ENCODE measurements at places on chromosomes 3 and 15. TPM values are rescaled to one million over a fixed set of nuclear protein-coding genes. Genes with fewer than 3 reads are reported as not detected.

The ATP2C1 gene
- total RNA-seq, result 48.8 TPM

GRCh38 chr15:92418864-92419263 lies 25.2 kb downstream of the ST8SIA2 start:
- DNase-seq, result no peak

- DNase-seq, result no peak
Observed at GRCh38 chr3:139933766-139934165, 1.2 kb upstream of the CLSTN2 start.

DNA sequence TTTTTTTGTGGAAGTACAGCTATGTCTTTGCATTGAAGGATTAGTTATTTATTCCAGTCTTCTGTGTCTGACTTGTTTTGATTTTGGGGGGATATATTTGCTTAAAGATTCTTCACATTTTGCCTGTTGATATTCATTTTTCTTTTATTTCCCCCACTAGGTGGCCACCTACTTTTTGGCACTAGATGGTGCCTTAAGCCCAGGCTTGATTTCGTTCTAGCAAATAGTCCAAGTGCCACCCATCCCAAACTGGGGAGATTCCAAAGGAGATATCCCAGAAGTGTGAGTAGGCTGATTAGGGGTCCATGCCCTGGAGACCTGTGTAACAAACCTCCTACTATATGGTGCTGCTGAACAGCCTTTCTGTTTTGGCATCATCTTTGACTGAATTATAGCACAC lies 80.0 kb upstream of the SPATA16 start:
- DNase-seq, result no peak

The GP9 gene
- total RNA-seq, result not detected

DNA sequence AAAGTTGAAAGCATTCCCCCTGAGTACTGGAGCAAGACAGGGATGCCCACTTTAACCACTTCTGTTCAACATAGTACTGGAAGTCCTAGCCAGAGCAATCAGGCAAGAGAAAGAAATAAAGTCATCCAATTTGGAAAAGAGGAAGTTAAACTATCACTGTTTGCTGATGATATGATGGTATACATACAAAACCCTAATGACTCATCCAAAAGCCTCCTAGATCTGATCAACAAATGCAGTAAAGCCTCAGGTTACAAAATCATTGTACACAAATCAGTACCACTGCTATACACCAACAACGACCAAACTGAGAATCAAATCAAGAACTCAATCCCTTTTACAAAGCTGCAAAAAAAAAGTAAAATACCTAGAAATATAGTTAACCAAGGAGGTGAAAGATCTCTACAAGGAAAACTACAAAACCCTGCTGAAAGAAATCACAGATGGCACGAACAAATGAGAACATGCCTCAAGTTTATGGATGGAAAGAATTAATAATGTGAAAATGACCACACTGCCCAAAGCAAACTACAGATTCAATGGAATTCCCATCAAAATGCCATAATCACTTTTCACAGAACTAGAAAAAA lies 40.3 kb downstream of the RPL39L start:
- DNase-seq, result no peak

The ZNF80 gene
- 1.3 TPM for total RNA-seq

DNA sequence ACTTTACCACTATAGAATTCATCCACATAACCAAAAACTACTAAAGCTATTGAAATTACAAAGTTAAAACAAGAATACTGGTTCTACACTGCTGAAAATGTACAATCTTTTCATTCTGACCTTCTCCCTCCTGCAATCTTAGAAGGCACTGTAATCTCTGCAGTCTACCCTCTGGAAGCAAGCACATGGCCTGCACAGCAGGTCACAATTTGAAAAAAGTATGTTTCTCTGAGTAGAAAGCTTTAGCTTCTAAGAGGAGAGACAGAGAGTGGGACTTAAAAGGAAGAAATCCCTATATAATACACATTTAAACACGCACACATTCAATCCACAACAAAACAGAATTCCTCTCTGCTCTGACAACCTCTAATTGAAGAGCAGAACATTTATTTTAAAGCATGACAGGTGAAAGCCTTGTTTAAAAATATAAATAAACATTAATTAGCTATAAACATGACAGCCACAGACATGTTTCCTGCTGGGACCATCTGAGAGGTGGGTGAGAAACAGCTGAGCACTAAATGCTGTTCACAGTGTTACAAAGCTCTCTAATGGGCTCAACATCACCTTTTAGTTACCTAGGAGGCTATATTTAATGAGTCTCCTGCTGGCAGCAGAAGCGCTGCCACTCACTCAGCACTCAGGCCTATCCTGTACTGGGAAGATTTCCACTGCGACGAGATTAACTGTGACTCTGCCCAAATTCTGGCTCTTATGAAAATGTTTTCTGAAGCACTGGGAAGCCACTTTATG lies 447.4 kb downstream of the AGBL1 start:
- DNase-seq, result no peak

DNA sequence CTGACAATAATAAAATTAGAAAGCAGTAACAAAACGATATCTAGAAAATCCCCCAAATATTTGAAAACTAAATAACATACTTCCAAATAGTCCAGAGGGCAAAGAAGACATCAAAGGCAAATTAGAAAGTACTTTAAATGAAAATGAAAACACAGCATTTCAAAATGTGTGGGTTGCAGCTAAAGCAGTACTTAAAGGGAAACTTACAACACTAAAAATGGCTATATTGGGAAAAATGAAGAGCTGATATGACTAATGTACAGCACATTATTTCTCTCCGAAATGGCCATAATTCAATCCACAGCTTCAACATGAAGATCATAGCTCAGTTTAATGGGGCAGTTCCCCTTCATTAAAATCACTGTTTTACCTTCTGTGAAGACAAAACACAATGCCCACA lies 71.9 kb downstream of the FBXL22 start:
- no peak for DNase-seq

DNA sequence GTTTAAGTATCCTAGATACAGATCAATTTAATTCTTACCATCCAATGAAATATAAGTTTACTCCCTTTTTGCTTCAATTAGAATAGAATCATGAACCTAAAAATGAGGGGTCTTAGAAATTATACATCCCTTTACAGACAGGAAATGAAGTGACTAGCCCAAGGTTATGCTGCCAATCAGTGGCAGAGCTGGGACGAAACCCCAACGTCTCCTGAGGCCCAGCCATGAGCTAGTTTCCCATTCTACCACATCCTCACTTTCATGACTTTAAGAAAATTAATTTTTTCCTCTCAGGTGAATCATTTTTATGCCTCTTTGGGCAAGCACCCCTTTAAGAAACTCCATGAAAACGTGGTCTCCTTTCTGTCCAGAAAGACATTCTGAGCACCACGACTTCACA lies 11.2 kb downstream of the LRIG1 start:
- peak; percentile 22 for DNase-seq

GRCh38 chr15:98727115-98728040 lies 79.0 kb downstream of the IGF1R start:
- DNase-seq, result no peak

- DNase-seq, result no peak
Observed at GRCh38 chr3:186814100-186814499, 7.8 kb upstream of the RFC4 start.

DNA sequence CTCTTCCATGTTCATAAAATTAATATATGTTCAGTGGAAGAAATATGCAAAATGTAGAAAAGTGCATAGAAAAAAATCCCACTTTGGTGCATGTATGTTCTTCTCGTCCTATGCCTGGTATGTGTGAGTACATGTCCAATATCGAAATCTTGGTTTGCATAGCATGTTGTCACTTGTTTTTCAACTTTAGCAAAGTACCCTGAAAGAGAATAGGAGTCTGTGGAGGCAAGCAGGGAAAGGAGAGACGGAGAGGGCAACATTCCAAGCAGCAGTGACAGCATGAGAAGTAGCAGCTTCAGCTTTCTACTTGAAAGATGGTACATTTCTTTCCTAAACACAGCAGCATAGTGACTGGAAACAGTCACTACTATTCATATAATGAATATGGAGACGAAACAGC lies 56.8 kb upstream of the CACNA2D3 start:
- DNase-seq, result no peak

- no peak for DNase-seq
Observed at GRCh38 chr15:64389036-64389435, 1.4 kb downstream of the TRIP4 start.

GRCh38 chr3:68123231-68123630 lies 468.8 kb upstream of the SUCLG2 start:
- no peak for DNase-seq

The CKMT1B gene
- 0.92 TPM for total RNA-seq

DNA sequence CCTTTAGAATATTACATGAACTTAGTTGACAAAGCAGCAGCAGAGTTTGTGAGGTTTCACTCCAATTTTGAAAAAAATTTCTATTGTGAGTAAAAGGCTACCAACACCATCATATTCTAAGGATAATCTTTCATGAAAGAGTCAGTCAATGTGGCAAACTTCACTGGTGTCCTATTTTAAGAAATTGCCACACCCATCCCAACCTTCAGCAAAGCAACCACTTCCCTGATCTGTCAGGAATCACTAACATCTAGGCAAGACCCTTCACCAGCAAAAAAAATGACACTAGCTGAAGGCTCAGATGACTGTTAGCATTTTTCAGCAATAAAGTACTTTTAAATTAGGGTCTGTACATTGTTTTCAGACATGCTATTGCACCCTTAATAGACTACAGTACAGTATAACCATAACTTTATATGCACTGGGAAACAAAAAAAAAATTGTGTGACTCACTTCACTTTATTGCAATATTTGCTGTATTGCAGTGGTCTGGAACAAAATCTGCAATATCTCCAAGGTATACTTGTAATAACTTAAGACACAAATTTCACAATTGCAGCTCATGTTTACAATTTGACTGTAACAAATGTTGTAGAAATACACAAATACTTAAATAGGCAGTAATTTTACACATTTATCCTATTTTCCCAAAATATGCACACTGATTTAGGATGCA lies 38.9 kb upstream of the ALCAM start:
- DNase-seq, result no peak

The RRP9 gene
- 74.0 TPM for total RNA-seq

DNA sequence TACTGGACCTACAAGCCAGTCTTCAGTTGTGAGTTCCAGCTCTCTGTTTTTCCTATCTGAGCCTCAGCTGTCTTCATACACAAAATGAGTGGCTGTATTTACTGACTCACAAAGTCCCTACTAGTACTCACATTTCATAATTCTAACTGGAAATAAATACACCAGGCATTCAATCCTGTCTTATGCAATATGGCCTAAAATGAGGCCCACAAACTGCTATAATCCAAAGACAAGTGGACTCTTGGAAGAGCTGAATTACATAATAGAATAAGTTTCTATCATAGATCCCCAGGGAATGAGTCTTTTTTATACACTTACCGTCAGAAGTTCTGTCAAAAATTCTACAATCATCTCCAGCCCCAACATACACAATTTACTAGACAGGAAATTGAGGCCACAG lies 211.9 kb downstream of the LRRN1 start:
- DNase-seq, result no peak

The THRB gene
- not detected for total RNA-seq

The INSYN1 gene
- total RNA-seq, result not detected

- no peak for DNase-seq
Observed at GRCh38 chr15:69535101-69535638, 82.6 kb downstream of the RPLP1 start.

The LTF gene
- total RNA-seq, result not detected

DNA sequence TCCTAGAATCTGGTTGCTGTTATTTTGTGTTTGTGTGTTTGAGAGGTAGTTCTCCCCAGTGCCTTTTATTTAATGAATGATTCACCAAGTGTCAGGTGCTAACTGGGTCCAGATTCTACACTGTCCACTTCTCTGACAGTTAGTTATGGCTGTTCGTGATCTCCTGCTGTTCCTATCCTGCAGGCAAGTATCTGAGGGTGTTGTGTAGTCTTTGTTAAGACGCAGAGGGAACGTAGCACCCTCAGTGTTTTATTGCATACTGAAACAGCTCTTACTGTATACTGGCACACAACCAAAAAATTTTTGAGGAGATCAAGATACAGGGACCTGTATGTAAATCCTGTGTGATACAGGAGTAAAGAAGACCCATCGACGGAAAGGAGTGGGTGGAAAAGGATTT lies 1271.3 kb downstream of the ROBO1 start:
- no peak for DNase-seq

The HTD2 gene
- 10.1 TPM for total RNA-seq

DNA sequence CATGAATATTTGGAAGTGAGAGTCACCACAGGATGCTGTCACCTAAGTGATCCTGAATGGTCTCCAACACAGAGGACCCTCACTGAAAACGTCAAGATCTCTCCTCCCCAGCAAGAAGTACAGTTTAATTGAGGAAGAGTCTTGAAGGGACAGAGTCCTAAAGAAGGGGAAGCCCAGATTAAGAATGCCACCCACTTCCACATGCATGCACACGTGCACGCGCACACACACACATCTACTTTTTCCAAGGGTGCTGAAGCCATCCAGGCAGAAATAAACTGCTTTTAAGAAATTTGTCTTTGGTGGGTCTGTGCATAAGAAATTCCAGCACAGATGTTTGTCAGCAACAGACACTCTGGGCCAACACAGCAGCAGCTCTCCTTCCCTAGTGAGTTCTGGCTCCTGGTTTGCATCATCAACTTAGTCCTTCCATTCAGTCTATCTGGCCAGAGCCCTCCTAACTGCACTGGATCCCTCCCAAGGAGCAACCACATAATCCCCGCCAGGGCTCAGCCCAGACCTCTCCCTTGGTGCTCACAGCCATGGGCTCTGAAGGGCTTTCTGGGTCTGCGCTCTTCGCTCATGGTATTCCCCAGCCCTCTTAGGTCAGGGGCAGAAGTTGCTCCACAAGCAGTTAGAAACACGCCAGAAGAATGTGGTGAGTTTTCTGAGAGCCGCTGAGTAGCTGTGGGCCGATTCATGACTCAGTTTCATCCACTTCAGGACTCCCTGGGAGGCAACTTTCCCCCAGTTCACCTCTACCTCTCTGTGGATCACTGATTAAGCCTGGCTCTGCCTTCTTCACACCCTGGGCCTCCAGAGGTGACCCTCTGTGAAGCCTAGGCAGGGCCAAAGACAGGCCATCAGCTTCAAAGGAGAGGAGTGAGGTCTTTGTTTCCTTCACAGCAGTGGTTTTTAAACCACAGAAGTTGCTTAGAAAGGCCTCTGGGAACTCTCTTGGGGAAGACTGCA lies 132.6 kb upstream of the LIPC start:
- no peak for DNase-seq

DNA sequence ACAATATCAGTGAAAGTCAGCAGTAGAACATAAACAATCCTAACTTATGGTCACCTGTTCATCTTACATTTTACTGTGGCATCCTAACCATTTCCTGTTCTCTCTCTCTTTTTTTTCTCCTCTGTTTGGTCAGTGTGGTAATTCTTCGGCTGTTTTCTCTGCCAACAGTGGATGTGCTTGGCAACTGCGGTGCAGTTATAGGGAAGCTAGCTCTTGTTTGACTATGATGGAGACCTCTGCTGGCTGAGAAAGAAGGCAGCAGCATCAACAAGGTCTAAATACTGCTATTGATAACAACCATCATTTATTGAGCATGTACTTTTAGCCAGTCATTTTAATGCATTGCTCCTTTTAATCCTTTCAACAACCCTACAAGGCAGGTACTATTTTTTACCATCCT lies 723 bp upstream of the DRD3 start:
- DNase-seq, result no peak

- no peak for DNase-seq
Observed at GRCh38 chr15:39199076-39199475, 381.8 kb upstream of the THBS1 start.

The ZNF860 gene
- total RNA-seq, result 0.37 TPM
